ENCODE measurements at places on chromosomes 6 and 20.

DNA sequence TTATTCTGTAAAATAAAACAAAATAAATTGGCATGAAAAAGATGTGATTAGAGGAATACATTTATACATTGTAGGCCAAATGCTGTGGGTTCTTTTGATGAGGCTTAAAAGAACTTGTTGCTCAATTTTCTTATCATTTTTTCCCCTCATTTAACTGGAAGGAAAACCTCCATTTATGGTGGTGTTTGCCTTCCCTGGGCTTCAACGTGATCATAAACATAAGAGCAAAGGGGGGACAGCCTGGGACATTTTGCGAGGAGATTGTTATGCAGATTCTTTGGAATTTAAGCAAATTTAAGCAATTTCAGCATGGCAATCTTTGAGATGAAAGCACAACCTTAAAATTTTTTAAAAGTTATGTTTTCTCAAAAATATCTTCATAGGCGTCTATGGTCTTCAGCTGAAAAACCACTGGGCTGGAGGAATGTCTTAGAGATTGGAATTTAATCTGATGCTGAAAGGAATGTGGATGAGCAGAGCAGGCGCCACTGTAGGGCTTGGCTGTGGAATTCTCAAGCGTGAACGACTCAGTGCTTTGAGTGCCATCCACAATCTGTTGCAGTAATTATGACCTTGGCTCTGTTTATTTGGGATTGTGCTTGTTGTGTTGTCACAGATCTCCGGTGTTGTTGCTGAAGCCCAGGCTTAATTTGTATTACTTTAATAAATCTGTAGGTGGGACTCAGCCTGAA is 149.4 kb upstream of the MLIP start:
- DNase-seq = no peak

GRCh38 chr6:11341867-11342266 is 109.4 kb upstream of the NEDD9 start:
- DNase-seq = no peak

DNA sequence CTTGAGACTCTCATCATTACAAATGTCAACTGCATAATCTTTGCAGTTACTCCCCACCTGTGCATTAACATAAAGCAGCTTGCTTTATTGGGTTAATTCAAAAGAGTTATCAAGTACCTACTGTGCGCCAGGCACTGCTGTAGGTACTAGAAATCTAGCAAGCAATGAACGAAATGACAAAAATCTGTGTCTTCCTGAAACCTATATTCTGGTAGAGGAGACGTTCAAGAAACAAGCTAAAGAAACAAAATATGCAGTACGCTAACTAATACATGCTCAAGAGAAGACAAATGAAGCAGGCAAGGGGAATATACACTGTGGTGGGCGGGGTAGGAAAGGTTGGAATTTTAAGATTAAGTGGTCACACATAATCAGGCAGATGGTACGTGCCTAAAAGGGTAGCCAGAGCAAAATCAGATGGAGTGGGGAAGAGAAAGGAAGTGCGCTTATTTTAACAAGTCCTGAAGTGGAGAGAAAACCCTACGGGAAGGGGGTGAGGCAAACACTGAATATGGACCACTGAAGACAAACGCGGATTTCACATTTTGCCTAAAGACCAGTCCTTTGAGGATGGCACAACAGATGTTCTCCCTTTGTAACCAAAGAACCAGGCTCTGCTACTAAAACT is 1.2 kb downstream of the ELOVL2 start:
- DNase-seq = no peak

DNA sequence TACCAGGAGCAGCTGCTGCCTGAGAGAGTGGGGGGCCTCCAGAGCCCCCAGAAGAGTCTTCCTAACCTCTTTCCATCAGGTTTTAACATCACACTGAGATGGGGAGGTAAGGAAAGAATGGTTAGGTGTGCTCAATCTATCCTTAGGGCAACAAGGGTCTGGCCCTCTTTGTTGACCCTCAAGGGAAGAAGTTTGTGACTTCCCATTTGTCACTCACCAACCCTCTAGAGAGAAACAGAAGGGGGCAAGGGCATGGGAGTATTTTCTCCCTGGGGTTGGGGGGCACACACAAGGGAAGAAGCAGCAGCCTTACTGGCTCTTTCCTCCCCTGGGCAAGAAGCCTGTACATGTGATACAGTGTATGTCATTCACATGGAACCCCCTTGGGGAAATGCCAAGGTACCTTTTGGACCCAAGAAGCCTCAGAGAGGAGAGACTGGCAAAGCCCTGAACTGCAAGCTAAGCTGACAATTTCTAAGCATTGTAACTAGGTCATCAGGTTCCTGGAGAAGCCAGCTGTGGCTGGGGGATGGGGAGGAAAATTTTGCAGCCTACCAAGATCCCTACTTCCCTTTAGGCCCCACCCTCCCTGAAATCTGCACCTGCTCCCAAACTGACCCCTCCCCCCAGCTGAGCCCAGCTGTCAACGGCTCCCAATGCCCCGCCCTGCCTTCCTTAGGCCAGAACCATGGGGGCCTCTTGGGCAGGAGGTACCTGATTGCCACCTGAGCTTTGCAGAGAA is 14.5 kb downstream of the BCL2L1 start:
- no peak for DNase-seq

GRCh38 chr20:19423900-19424620 is 211.6 kb downstream of the SLC24A3 start:
- no peak for DNase-seq

- DNase-seq = no peak
Observed at GRCh38 chr6:7426447-7427169, 37.0 kb downstream of the RIOK1 start.

DNA sequence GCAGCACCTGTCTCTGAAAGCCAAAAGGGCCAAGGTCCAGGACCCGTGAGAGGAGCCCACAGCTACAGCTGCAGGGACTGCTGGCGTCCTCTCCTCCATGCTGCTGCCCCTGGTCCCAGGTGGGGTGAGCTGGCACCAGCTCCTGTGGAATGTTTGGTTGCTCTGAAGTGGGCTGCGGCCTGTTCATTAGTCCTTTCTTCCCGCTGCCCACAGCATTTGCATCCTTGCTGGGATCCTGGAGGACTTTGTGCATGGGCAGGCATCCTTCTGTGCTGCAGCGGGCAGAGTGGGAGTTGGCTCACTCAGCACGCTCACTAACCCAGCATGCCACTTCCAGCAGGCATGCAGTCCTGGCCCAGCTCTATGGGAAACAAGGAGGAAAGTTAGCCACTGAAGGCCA is 76.4 kb downstream of the DHX35 start:
- no peak for DNase-seq

DNA sequence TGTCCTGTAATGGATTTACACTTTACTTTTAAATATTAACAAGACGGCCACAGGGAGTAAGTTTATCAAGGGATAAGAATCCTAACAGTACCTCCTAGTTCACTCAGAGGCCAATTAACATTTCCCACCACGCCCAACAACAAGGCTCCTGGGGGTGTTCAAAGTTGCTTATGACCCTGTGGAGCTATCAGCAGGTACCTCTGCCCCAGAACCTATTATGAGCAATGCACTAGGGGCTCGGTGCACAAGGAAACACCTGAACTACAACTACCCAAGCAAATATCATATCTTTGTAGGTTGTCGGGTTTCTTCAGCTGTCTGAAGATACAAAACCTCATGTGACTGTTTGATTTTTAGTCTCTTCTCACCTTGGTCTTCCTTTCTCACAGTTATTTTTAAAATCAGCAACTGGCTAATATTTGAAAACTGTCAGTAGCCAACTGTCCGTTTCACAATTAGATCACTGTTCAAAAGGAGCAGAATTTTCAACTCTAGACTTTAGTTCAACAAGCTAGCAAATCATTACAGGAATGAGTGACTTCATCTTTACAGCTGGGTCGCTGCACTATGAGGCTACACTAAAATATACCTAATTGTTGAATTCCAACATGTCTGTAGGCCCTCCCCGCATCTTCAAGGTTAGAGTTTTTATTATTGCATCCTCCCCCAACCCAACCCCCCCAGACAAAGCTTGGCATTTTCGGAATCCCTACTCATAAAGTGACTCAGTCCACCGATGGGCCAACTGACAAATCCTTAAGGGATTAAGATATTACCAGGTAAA is 38.1 kb downstream of the B4GALT5 start:
- DNase-seq = no peak

- no peak for DNase-seq
Observed at GRCh38 chr20:11654766-11655165, 262.9 kb upstream of the BTBD3 start.
